Left lobe of liver (tissue), 2 donors: ENCODE measurements at places on chromosomes 2 and 18. TPM values are rescaled to one million over a fixed set of nuclear protein-coding genes. Genes with fewer than 3 reads are reported as not detected.

BCL11A gene
- 0.50 TPM for total RNA-seq

HOXD1 gene
- not detected for total RNA-seq

DSG2 gene
- total RNA-seq = 10.9 TPM

SERPINB13 gene
- total RNA-seq = not detected

IL36G gene
- total RNA-seq = 0.20 TPM

GRCh38 chr18:22702806-22703205 lies 230.3 kb upstream of the RBBP8 start:
- DNase-seq = no peak

GRCh38 chr2:71120195-71120594 lies 9.8 kb downstream of the MCEE start:
- no peak for DNase-seq

DNA sequence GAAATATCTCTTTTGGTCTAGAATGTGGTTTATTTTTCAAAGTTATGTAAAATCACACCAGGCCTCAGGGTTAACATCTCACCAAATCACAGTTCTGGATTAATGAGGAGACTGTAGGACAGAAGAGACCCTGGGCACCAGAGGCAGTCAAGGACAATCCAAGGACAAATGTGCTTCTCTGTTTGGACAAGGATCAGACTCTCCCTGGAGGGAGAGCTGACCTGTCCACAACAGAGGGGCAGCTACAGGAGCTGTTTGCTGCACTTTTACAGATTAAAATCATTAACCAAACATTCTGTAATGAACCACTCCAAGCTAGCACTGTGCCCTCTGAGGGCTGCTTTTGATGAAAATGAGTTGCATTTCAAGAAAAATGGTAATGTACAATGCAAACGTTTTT lies 690.6 kb upstream of the SLC8A1 start:
- DNase-seq = no peak

- DNase-seq = no peak
Measured at GRCh38 chr2:202768273-202768672, 103.3 kb downstream of the ICA1L start.

GRCh38 chr18:39946623-39947061 lies 2008.4 kb upstream of the PIK3C3 start:
- DNase-seq = no peak

DNA sequence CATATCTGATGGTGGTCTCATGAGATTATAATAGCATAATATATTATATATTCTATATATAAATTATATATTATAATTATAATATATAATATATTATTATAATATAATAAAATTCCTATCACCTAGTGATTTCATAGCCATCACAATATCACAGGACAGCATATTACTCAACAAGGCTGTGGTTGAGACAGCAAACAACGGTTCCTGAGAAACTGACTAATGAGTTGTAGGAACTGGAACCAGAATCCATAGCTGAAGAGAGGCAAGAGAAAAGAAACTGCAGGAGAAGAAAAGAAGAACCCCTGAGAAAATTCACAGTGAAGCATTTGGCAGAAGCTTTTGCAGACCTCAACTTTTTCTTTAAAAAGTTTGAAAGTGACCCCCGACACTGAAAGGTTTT lies 84.0 kb downstream of the BCL2L11 start:
- DNase-seq = no peak

DNA sequence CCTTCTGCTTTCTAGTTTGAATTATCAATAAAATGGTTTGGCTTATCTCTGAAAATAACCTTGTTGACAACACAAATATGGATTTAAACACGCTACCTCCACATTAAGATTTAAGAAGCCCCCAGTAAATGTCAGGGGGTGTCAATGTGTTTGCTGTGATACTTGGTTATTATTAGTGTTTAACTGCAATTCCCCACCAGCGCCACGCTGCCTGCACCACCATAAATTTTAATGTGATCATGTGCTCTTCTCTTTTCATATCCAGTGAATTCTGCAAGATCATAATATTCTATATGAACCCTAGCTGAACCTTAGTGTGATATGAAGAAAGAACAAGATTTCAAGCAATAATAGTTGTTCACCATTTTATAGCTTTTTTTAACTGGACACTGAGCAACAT lies 330.7 kb downstream of the AGPS start:
- no peak for DNase-seq

DNA sequence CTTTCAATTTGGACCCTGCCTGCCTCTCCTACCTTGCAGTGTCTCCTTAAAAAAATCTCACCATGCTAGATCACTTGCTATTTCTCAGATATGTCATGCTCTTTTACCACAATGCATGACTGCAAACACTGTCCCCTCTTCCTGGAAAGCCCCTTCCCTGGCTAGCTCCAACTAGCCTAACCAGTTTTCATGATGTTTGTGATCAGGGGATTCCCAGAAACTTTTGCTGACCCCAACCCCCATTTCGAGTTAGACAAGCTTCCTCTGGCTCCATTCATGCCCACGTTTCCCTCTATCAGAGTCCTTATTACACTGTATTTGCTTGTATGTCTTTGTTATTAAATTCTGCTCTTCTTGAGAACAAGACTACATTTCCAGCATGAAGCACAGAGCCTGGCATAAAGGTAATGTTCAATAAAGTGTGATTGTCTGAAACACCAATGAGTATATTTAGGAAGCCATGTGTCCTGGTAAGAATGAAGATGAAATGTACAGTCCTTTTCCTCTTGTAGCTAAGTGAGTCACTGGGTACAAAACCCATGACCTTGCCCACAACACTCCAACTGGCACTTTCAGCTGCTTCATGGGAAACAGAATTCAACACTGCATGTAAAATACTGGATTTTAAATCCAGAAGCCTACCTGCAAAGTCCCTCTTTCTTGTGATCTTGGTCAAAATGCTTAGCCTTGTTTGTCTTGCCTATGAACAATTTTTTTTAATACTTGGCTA lies 62.0 kb upstream of the ATL2 start:
- no peak for DNase-seq
